ENCODE measurements at places on chromosomes 2 and 18. TPM values are rescaled to one million over a fixed set of nuclear protein-coding genes. Genes with fewer than 3 reads are reported as not detected.

The KCTD18 gene
- 19.8 TPM for total RNA-seq

The DPYSL5 gene
- total RNA-seq: not detected

GRCh38 chr2:101967826-101968513, 23.8 kb upstream of the IL1R2 start:
- H3K27me3 ChIP-seq: peaks cover 2% of the 10 kb centered on the region
- H3K4me1 ChIP-seq: no peaks in the 10 kb centered on the region
- H3K27ac ChIP-seq: no peak overlapping the region
- DNase-seq: no peak

GRCh38 chr2:28993206-28993960, 12.3 kb downstream of the TOGARAM2 start:
- no peak for DNase-seq
- H3K4me1 ChIP-seq: no peaks in the 10 kb centered on the region
- H3K27ac ChIP-seq: no peak overlapping the region
- no peak overlapping the region for H3K4me3 ChIP-seq
- no peaks in the 10 kb centered on the region for H3K27me3 ChIP-seq

- H3K4me3 ChIP-seq: no peak overlapping the region
- H3K36me3 ChIP-seq: no peaks in the 10 kb centered on the region
- H3K27me3 ChIP-seq: no peaks in the 10 kb centered on the region
- no peaks in the 10 kb centered on the region for H3K4me1 ChIP-seq
- no peak overlapping the region for H3K27ac ChIP-seq
- no peak for DNase-seq
Observed at GRCh38 chr18:46448347-46448746, 208.7 kb downstream of the LOXHD1 start.
